NCI-H1105 treated with DMSO at 0.1 percent for 48 hours (cell line): ENCODE measurements at places on chromosomes 6 and 20.

DNA sequence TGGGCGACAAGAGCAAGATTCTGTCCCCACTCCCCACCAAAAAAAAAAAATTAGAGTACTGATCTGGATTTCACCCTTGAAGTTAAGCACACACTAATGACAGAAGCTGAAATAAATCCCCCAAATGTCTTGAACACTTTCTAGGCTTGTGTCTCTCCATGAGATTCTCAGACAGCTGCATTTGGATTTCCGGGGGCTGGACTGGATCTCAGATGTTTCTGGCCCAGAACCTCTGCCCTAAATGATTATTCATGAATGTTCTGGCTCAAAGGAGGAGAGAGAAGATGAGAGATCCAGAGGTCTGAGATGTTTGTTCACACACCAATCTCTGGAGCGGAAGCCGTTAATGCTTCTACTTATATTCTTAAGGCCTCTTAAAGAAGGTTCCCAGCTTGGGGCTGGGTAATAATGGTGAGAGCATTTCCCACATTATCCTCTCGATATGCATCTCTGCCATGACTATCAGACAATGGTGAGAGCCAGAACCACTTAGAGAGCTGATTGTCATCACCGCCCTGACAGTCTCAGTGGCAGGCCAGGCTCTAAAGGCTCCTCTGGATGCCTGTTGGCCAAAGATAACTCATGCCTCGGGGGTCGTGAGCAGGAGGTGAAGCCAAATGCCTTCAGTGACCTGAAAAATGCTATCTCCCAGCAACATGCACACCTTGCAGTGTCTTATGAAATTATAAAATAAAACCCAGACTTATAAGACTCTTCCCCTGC, 127.9 kb upstream of the AGPAT4 start:
- no peak for DNase-seq

GRCh38 chr20:48523191-48523995, 304.4 kb downstream of the PREX1 start:
- no peak for DNase-seq

- no peak for DNase-seq
Measured at GRCh38 chr20:19615629-19616028, 142.4 kb upstream of the RIN2 start.

GRCh38 chr6:41878961-41879405, 16.2 kb downstream of the USP49 start:
- no peak for DNase-seq

GRCh38 chr6:115972679-115973078, 88.0 kb downstream of the FRK start:
- DNase-seq: no peak

DNA sequence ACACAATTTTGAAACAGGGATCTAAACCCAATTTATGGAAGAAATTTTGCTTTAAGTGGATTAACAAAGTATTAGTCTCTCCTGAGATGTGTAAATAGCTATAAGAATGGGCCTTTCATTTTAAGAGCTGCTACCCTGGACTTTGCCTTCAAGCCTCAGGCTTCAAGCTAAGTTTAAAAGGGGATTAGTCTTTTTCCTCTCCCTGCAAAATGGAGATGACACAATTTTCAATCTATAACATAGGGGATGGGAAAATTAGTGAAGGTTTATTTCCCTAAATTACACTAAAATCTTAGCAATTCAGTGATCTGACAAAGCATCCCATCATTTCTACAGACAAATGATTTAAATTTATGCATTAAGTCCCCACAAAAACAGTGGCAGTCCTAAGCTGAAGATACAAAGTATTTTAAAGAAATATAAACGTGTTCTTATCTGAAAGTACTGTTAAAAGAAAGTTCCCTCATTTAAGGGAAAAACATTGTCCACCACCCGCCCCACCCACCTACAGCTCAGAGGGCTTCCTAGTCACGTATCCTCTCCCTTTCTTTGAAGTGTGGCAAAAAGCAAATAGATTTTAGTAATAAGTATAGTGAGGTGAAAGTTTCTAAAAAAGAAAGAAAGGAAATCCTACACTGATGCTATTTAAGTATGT, 14.5 kb downstream of the ARHGAP18 start:
- no peak for DNase-seq

- DNase-seq: no peak
Measured at GRCh38 chr6:169109411-169110220, 144.0 kb downstream of the THBS2 start.

DNA sequence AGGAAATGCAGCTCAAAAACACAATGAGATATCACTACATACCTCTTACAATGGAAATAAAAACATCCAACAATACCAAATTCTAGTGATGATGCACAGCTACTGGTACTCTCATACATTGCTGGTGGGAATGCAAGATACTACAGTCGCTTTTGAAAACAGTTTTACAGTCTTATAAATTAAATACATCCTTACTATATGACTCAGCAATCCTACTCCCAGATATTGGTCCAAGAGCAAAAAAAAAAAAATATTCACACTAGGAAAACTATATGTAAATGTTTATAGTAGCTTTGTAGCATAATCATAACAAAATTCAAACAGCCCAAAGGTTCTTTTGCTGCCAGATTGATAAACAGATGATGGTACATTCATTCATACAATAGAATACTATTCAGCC, 217.4 kb upstream of the FAM83B start:
- no peak for DNase-seq

GRCh38 chr6:156021746-156022396, 566.2 kb upstream of the NOX3 start:
- DNase-seq: no peak

DNA sequence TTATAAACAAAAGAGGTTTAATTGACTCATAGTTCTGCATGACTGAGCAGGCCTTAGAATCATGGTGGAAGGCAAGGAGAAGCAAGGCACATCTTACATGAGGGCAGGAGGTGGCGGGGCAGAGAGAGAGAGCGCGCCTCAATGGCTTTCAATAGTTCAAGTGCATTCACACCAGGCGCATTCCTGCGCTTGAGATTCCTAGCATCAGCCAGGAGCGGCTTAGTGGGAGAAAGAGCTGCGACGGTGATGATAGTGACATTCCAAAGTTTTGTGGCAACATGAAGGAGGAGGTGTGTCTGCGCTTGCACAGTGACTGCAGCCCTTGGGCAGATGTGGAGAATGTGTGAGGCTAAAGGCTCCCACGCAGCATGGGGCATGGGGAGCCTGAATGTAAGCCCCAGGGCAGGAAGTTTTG, 25.0 kb upstream of the EMILIN3 start:
- DNase-seq: no peak

- no peak for DNase-seq
Measured at GRCh38 chr6:58113960-58114359, 796.5 kb downstream of the PRIM2 start.

DNA sequence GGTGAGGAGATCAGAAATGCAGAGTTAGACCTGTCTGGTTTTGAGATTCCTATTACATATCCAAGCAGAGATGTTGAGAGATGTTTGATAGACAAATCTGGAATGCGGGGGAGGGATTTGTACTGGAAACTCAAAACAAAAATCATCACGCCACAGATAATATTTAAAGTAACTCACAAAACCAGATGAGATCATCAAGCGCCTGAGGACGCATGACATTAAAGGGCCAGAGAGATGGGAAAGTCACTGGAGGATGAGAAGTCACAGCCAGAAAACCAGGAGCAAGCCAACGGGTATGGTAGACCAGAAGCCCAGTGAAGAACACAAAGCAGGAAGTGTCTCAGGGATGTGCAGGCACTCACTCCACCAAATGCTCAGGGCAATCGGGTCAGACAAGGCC, 87.7 kb downstream of the DLL1 start:
- no peak for DNase-seq

DNA sequence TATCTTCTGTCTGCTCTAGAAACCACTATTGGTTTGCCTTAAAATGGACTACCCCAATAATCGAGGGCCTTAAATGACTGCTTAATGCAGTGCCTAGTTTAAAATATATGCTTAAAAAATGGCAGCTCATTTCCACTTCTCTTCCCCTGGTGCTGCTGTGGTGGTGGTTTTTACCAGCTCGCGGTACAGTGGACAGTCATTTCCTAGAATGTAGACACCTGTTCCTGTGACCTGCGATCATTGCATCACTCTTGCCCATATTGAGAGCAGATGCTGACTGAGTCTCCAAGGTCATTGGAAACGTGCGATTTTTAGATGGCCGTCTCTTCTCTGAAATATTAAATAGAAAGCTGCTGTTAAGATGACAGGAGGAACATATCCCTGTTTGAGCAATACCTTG, 164.1 kb downstream of the UTRN start:
- DNase-seq: no peak

DNA sequence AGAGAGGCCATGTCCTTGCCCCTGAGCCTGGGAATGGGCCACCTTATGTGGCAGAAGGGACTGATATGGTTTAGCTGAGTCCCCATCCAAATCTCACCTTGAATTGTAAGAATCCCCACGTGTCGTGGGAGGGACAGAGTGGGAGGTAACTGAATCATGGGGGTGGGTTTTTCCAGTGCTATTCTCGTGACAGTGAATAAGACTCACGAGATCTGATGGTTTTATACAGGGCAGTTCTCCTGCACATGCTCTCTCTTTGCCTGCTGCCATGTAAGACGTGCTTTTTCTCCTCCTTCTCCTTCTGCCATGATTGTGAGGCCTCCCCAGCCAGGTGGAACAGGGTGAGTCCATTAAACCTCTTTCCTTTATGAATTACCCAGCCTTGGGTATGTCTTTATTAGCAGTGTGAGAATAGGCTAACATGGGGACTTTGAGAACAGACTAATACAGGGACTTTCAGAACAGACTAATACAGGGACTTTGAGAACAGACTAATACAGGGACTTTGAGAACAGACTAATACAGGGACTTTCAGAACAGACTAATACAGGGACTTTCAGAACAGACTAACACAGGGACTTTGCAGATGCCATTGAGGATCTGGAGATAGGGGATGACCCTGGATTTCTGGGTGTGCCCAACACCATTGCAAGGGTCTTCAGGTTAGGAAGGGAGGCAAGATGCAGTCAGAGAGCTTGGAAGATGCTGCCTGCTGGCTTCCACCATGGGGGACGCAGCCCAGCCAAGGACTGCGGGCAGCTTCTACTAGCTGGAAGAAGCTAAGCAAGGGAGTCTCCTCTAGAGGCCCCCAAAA, 86.9 kb downstream of the RAMACL start:
- no peak for DNase-seq

GRCh38 chr6:165183071-165183470, 126.3 kb downstream of the C6orf118 start:
- DNase-seq: no peak

DNA sequence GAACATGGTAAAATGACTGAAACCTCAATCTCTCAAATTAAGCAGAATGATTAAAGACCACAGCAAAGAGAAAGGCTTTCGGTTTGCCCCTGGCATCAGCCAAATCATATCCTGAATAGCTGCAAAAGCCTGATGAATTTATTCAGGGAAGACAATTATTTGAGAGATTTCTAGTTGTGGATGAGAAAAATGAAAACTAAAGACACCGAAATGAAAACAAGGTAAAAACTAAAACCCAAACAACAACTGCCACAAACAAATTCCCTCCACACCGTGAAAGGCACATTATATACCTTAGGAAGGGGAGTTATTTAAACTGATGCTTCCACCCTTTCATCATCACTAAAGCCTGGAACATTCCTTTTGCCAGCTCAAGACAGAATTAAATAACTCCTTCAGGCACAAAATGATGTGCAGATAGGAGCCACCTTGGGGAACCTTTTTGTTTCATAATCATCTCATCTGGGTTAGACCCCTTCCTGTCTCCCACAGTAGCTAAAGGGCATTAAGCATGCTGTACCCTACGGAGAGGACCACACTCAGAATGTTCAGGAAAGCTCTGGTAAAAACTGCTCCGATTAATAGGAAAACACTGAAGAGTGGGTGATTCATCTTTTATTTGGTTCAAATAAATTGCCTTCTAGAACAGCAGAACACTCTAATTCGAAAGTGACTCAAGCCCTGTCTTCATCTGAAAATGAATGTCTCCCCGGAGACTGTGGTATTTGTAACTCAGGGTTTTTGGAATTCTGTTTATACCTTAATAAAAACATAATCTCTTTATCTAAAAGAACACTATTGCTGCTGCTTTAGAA, 9.1 kb upstream of the ANKRD60 start:
- no peak for DNase-seq

GRCh38 chr20:32111753-32112152, 2.2 kb downstream of the TM9SF4 start:
- DNase-seq: no peak

- DNase-seq: peak; percentile 65
Measured at GRCh38 chr6:133179481-133179880, 61.7 kb upstream of the EYA4 start.

DNA sequence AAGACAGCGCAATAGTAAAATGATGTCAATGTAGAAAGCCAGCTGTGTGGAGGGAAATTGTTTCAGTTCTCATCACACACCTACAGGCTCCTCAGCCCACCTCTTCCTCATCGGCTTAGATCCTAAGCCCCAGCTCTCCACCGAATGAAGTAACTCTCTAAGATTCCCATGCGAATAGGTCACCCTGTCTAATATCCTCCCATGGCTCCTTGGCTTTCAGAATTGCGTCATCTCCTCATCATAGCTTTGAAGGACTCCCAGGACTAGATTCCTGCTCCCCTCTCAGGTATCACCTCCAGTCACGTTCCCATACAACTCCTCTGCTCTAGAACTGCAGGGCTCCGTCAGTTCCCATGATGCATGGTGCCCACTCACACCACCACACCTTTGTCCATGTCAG, 16.2 kb upstream of the SLC22A16 start:
- DNase-seq: no peak

DNA sequence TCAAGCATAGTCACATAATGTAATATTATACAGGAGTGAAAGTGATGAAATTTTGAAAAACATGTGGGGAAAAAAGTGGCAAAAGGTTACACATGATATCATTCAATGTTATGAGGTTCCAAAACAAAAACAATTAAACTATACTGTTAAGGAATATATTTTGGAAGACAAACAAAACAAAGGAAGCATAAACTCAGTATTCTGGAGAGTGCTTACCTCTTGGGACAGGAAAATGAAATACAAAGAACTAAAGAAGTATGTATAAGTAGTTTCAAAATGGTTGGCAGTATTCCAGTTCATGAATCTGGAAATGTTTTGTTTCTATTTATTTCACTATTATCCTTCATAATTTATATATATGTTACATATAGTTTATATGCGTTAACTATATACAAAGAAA, 213.5 kb downstream of the MOXD1 start:
- no peak for DNase-seq

DNA sequence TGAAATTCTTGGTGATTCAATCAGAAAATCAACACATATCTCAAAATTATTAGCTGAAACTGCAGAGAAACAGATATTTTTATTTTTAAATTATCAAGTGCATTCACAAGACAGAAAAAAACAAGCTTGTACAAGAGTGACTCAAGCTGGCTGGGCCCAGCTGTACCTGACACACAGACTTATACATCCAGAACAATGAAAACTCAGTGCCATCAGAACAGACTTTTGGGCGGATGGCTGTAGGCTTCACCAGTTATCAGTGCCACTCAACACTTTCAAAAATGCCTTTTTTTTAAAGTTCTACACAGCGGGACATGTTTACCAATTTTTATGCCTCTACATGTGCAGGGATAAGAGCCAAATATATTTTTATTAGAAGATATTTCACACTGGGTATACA, 102.8 kb downstream of the MYB start:
- DNase-seq: no peak
